ENCODE measurements at places on chromosomes 4 and X.
A peak's percentile ranks its signal among the peaks of the same experiment; 100 is the strongest.

DNA sequence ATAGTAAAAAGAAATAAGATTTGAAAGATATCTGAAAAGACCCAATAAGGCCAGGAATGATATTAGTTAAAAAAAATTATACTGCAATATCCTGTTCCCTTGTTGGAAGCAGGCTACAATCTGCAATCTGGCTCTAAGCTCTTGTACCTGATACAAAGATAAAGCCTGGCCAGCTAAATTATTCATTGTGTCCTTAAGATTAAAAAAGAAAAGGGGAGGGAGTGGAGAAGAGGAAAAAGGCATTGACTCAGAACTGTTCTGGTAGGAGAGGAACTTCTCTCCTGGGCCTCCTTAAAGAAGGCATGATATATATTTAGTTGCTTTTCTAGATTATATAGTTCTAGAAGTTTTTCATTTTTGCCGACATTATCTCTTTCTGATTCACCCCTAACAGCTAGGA is 46.7 kb downstream of the IRF2 start:
- no peak for DNase-seq

DNA sequence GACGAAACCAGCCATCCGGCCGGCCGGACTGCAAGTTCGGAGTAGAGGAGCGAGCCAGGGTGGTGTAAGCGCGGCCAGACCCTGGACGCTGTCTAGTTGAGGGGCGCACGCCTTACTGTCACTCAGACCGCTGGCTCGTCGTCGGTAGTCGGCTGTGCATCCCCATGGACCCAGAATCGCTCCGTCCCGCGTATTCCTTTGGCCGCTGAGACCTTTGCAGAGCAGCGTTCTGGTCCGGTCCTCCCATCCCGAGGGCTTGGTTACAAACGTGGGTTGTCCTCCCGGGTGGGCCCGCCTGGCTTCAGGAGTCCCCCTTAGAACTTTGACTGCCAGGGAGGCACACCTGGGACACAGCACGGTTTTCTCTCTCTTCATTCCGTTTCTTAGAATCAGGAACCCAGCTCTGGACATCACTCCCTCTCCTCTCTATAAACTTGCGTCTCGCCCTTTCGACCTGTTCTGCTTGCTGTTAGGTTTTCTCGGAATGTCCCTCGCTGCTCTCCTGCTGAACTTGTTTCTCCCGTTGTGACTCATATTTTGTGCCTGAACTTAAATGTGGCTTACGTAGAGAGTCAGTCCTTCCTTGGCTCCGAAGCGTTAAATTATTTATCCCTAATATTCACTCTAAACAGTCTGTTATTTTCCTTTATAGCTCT is 672 bp downstream of the PGM2 start:
- DNase-seq: no peak

GRCh38 chrX:38225093-38225492 is 4.4 kb upstream of the SRPX start:
- DNase-seq: no peak

GRCh38 chr4:53713296-53713695 is 122.0 kb upstream of the LNX1 start:
- no peak for DNase-seq

DNA sequence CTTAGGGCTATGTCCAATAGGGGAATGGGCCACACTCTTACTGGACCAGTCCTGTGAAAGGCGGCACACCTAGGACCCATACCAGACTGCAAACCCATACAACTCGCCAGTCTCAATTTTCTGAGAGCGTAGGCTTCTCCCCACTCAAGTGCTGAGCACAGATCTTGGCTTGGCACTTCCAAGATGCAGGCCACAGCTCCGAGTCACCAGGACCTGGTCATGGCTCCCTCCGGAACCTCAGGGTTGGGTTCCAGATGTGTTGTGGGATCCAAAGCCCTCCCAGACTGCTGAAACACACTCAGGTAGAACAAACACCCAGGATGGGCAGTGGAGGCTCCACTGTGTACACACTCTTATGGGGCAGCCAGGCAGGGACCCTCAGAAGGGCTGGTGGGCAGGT is 103.3 kb downstream of the TMEM144 start:
- no peak for DNase-seq

- no peak for DNase-seq
Measured at GRCh38 chr4:110615353-110616237, 7.3 kb downstream of the PITX2 start.

GRCh38 chr4:55928846-55929245 is 19.9 kb upstream of the CEP135 start:
- peak; percentile 18 for DNase-seq

DNA sequence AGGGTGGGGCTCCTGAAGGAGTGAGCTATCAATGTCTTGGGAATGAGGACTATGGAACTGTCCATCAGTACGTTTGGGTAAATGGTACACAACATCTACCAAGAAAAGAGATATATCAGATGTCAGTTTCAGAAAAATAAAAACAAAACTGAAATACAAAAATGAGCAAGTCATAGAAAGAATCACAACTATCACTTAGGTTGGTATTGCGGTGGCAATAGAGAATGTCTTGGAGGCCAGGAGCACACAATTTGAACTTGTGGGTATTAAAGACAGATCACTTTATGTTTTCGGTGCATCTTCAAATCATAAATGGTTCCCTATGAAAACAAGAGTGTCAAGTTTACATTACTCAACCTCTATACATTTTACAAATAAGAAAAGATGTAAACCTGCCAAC is 176.8 kb downstream of the CHM start:
- no peak for DNase-seq

- DNase-seq: no peak
Measured at GRCh38 chr4:19324184-19324583, 927.5 kb upstream of the SLIT2 start.

Data from DMS 273 treated with DMSO at 0.1 percent for 48 hours (cell line).